ENCODE measurements at places on chromosomes 7 and 10.

DNA sequence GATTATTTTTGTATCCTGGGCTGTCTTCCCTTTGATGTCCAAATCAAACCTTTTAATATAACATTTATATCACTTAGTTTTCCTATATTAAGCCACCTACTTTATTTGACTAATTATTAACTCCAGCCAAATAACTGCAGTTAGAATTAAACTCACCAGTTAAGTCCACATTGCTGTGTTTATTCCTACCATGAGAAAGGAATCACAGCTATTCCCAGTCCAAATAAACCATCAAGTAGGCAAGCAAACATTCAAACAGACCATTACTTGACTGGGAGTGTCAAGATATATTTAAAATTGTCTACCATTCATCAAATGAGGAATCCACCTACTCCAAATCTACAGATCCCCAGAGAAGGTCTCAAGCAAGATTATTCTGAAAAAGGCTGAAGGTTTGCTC, 22.4 kb downstream of the PDE1C start:
- DNase-seq: no peak

DNA sequence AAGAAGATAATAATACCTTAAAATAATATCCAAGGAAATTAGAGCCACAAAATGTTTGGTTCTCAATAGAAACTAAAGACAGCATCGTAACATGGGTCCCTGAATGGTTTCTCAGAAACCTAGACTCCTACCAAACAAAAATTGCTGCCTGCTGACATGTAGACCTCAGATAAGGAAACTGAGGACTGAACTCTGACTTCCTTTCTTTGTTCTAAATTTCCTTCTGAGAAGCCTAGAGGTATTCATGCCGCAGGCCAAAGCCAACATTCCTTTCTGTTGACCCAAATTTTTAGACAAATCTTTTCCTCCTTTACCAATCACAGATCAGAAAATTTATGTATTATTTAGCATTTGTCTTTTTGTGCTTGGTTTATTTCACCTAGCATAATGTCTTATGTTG, 816.7 kb upstream of the PHF14 start:
- no peak for DNase-seq

DNA sequence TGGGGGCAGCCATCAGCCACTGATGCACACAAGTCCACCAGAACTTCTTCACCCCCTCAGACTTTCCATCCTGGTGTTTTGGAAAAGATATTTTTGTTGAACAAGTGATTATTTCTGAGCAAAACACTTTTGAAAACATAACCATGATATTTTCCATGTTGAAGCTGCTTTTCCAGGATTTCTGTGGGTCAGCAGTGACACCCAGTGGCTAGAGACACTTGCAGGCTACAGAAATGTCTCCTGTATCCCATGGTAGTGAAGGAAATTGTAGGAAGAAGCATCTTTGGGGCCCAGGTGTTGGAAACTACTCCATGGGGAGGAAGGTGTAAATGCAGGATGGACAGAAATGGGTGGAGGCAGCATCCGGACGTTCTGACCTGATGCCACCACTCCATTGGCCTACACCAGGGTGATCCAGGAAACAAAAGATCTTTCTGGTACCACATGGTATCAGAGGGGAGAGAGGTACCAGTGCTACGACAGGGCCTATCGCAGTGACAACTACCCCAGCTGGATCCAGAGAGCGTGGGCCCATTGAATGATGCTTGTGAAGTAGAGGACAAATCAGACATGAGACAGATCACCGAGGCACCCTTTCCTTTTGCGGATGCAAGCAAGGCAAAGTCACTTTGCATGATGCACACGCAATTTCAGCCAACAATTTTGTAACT, 111.7 kb upstream of the COBL start:
- no peak for DNase-seq

- no peak for DNase-seq
Measured at GRCh38 chr10:44955413-44956070, 4.1 kb upstream of the RASSF4 start.

GRCh38 chr7:98352621-98353020, 48.3 kb downstream of the BAIAP2L1 start:
- DNase-seq: no peak

DNA sequence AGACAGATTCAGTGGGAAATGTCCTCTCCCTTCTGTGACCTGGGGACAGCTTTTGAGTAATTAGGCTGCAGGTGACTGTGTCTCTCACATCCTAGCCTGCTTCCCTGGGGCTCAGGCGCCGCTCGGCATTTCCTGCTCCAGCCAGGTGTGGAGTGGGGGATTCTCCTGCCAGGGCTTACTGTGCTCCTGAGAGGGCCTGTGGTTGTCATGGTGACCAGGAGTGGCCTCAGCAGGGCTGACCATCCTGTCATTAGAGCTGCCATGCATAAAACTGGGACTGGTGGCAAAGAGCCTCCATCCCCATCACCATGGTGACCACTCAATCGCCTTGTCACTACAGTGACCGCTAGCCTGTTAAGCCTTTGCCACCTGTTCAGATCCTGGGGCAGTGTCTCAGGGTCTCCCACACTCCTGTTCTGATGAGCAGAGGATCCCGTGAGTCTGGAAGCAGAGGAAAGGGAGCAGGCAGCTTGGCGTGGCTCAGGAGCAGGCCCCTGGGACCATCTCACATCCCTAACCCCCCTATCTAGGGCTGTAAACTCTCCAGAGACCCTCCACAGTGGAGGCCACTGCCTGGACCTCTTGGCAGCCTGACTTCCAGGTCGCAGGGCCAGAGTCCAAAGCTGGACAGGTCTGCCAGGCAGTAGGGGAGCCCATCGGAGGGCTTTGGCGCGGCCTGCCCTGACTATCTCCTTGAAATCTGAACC, at the start of gene GCK:
Gene GCK (minus strand): TSS at position 154 of the 707 bp plus-strand sequence. CDS start 486 bp downstream, outside the sequence.
- no peak for DNase-seq
